ENCODE measurements at places on chromosomes 13 and 19. TPM values are rescaled to one million over a fixed set of nuclear protein-coding genes. Genes with fewer than 3 reads are reported as not detected.

- peak; percentile 31 for DNase-seq
Measured at GRCh38 chr19:49057636-49058234, at the start of gene CGB7. TSS of gene CGB7 (minus strand) at chr19:49057749. CDS start at chr19:49055375, 2,374 bp downstream.

GRCh38 chr19:17811103-17811502 is 10.2 kb downstream of the INSL3 start:
- no peak for DNase-seq

DNA sequence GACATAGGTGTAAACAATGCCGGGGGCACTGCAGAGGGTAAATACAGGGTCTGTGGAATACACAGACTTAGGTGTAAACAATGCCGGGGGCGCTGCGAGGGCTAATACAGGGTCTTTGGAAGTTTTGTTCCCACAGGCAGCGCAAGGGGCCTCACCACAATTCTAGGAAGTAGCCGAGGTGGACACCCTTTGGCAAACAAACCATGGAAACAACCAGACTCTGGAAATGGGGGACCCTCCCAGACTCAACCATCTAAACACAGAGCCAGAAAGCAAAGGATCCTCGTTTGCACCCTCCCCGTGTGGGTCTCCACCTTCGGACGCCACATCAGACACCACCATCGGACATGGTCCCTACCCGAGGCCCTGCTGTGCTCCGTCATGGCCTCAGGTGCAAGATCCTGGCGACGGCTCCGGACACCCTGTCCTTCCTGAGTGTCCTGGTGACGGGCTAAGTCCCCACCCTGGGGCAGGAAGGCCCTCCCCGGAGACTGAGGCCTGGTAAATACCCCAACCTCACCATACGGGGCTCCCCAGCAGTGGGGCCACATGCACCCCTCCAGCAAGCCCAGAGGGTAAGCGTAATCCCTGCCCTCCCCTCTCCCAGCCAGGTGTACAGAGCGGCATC is 16.7 kb upstream of the PLPP2 start:
- DNase-seq: no peak

DNA sequence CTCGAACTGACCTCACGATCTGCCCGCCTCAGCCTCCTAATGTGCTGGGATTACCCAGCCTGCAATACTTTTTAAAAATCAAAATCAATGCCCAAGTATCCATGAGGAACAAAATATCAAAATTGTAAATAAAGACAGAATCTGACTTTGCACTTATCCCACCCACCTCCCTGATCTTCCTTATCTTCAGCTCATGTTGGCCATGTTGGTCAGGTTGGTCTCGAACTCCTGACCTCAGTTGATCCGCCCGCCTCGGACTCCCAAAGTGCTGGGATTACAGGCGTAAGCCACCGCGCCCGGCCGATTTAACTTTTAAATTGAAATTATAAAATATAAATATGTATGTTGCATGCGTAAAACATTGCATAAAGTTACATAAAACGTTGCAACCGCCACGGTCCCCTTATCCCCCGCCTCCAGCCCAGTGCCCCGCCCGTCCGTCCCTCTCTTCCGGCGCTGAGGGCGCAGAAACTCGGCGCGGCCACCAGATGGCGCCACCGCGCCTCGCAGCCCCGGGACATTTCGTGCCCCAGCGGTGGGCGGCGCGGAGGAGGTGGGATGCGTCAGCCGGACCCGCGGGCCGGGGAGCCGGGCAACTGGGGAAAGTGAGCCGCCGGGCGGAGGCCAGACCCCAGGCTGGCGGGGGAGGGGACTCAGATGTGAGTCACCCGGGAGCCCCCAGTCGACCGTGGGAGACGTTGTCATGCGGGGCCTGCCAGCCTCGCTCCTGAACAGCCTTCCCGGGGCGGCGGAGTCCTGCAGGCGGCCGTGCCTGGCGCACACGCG is 1.5 kb upstream of the GADD45B start:
- DNase-seq: peak; percentile 74

DNA sequence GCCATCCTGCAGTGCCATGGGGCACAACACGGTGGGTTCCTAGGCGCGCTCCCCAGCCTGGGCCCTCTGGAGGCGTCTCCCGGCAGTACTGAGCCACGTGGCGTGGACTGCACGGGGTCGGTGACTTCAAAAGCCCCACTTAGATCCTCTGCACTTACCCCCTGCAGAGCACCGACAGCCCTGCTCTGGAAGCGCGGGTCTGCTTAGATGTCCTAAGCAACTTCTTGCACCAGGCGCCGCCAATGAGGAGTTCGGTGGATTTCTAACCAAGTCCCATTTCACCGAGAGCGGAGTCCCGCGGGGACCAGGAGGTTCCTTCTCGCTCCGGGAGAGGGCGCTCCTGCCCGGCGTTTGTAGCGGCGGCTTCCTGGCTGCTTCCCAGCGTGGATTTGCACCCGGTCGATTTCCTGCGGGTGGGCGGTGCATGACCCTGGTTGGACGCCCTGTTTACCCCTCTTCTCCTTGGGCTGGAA is 25.2 kb upstream of the ZNF845 start:
- no peak for DNase-seq

GRCh38 chr13:49342454-49342853 is 94.7 kb downstream of the CDADC1 start:
- no peak for DNase-seq

GRCh38 chr13:68019901-68020300 is 789.8 kb upstream of the PCDH9 start:
- no peak for DNase-seq

DNA sequence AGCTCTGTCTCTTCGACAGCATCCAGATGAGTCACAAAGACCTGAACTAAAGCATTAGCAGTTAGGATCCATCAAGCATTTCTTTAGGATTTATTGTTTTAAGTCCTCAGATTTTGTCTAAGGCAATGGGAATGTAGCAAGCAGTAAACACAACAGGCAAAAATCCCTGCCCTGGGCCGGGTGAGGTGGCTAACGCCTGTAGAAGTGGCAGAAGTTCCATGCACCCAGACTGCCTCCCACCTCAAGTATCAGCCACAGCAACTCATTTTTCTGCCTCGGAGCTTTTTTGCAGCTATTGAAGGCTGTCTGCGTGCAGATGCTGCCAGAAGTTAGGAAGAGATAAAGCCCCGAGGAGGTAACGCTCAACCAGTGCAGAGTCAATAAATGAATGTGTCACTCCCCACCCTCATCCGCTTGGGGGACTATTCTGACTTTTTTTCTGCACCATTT is 47.1 kb upstream of the MRI1 start:
- no peak for DNase-seq

- DNase-seq: no peak
Measured at GRCh38 chr19:42422901-42423461, 4.2 kb downstream of the LIPE start.

DNA sequence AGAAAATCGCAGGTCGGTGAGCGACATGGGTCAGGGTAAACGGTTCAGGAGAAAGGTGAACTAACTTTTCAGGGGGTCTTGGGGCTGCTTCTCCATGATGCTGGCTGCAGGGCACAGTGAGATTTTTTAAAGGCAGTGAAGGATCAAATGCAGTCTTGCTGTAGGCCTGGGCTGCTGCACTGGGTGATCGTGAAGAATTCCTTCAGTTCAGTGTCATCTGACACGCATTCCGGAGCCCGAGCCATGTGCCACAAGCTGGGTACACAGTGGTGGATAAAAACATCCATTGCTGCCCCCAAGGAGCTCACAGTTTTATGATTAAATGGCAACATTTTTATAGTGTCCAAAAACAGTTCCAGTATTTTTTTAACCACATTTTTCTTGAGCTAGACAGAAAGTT is 56.3 kb upstream of the GPR12 start:
- DNase-seq: no peak

DNA sequence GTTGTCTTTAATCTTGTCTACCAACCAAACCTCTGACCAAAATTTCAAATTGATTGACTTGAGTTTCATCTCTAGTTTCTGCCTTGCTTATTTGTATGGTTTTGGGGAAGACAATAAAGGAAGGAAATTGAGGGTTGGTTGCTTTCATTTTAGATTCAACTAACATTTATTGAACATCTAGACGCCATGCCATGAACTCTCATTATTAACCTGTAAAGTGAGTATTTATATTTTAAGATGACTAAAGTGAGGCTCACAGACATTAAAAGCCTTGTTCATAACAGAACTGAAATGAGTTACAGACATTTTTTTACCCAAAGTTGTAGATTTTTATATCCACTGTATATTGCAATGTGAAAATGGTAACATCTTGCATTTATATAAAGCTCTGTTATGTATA is 239.3 kb downstream of the LMO7 start:
- DNase-seq: no peak

DNA sequence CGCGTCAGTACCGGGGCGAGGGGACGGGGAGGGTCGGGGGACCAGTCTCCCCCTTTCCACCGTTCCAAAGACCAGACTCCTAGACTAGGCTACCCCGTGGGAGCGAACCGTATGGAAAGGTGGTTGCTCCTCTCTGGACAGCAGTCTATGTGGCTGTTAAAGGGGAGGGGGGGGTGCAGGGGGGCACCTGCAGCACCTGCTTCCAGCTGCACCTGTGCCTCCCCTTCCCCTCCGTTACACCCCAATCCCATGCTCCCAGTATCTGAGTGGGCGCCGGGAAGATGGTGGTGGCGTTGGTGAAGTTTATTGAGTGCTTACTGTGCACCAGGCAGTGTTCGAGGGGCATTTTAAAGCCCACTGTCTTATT is 557 bp downstream of the ZNF524 start:
- no peak for DNase-seq

GRCh38 chr13:110874508-110874960 is 40.3 kb downstream of the ANKRD10 start:
- peak; percentile 41 for DNase-seq

C19orf73 gene
- total RNA-seq: 0.59 TPM

RXFP2 gene
- 0.06 TPM for total RNA-seq

SIGLEC9 gene
- total RNA-seq: not detected

IFNL1 gene
- total RNA-seq: not detected

PEAK3 gene
- not detected for total RNA-seq

OLFM2 gene
- 1.0 TPM for total RNA-seq

CGB8 gene
- not detected for total RNA-seq

CEACAM21 gene
- not detected for total RNA-seq

KLK4 gene
- total RNA-seq: not detected

Data from NCI-H460 (cell line).